ENCODE measurements at places on chromosomes 4 and X.
A peak's percentile ranks its signal among the peaks of the same experiment; 100 is the strongest.

- DNase-seq = no peak
Observed at GRCh38 chr4:101801958-101802357, 11.4 kb downstream of the BANK1 start.

DNA sequence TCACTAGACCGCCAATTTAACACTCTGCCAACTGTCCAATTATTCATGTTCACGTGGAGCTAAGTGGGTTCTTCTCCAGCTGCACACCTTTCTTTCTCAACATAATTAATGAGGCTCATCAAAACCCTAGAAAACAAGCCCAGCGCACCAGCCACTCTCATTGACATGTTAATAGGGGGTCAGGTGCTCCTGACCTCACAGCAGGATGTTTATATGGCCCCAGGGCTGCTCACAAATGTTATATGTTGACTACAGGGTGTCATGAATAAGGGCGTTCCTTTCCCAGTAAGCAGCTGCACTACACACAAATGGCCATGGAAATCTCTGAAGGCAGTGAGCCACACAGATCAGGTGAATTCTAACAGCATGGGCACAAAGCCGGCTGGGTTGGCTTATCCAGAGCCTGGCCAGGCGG lies 209.8 kb downstream of the MGST2 start:
- peak; percentile 48 for DNase-seq

DNA sequence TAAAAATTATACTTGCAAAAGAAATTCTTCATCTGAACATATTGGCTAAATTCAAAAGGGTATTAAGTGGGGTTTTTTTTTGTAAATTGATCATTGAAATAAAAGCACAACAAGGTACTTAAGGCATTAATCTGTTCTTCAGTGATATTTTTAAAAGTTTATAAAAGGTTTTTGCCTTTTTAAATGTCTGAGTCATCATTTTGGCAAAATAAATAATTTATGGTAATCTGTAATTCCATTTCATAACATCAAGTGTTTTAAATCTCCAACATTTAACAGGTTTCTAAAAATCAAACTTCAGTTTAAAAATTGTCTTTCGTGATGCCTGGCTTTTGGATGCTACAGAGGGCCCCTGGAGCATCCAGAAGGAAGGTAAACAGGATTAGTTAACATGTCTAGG lies 27.4 kb downstream of the NLRP2B start:
- no peak for DNase-seq

DNA sequence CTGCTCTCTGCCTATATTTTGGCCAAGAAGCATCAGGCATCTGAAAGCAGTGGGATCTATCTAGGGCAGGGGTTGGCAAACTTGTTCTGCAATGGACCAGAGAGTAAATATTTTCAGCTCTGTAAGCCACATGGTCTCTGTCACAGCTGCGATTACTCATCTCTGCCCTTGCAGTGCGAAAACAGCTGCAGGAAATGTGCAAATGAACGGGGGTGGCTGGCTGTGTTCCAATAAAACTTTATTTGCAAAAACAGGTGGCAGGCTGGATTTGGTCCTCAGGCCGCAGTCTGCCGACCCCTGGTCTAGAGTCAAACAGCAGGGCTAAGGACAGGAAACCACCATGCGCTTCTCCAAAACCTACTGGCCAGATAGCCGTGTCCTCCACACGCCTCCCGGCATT lies 48.6 kb downstream of the ACOX3 start:
- DNase-seq = no peak

- DNase-seq = no peak
Observed at GRCh38 chrX:114985967-114986592, 31.3 kb downstream of the IL13RA2 start.

Measured in NCI-H2107 (cell line).